Neural progenitor cell (in vitro differentiated cells): ENCODE measurements at places on chromosomes 12 and 14.
A peak's percentile ranks its signal among the peaks of the same experiment; 100 is the strongest.

DNA sequence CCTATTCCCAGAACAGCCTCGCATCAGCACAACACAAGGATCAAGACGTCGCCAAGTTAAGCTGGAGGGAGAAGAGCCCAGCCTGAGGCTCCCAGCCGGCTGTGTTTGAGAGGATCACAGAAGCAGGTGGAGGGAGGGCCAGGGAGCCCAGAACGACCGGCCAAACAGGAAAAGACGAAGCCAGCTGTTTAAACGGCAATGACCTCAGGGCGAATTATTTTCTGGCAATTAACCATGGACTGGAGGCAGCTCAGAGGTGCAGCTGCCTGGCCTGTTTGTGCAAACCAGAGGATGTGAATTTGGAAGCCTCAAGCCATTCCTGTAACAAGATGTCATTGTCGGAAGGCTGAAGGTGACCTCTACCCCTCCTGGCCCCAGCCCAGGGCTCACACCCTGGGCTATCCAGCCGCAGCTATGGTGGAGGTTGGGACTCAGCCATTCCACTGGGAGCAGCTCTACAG, 175.8 kb upstream of the PRMT8 start:
- no peak for DNase-seq

GRCh38 chr12:124480469-124481256, 86.7 kb downstream of the NCOR2 start:
- DNase-seq, result no peak

- DNase-seq, result no peak
Measured at GRCh38 chr12:65217086-65217485, 47.7 kb downstream of the LEMD3 start.

- peak; percentile 77 for DNase-seq
Measured at GRCh38 chr12:89709995-89710872, 1.6 kb upstream of the ATP2B1 start.

DNA sequence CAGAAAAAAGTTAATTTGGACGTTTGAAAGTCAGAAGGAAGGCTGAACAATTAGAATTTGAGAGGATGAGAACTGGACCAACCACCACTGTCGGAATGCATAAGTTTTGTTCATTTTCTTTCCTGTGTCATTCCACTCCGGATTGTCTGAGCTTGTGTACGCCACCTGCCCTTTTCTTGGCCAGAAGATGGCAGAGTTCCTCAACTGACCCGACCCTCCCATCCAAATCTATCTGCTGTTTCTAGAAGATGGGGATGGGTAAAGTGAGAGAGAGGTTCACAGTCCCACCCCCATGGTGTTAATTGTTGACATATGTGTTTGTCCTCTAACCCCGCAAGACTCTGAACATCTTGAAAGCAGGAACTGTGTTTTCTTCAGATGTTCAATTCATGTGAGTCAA, 388.0 kb downstream of the VRK1 start:
- DNase-seq, result peak; percentile 48

- peak; percentile 25 for DNase-seq
Measured at GRCh38 chr12:267581-268482, 5.2 kb upstream of the SLC6A13 start.

DNA sequence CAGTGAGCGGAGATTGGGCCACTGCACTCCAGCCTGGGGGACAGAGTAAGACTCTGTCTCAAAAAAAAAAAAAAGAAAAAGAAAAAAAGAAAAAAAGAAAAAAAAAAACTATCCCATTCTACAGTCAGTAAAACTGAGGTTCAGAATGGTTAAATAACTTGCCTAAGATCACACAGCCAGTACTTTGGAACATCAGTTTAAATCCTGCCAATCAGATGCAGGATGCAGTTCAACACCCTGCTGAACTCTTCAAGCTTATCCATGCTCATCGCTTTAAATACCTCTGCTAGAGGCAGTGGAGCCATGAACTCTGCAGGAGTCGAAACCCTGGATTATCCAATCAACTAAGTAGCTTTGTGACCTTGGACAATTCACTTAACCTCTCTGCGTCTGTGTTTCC, 3.4 kb downstream of the ZNF385A start:
- no peak for DNase-seq

- no peak for DNase-seq
Measured at GRCh38 chr14:92471919-92472318, 41.7 kb upstream of the RIN3 start.

DNA sequence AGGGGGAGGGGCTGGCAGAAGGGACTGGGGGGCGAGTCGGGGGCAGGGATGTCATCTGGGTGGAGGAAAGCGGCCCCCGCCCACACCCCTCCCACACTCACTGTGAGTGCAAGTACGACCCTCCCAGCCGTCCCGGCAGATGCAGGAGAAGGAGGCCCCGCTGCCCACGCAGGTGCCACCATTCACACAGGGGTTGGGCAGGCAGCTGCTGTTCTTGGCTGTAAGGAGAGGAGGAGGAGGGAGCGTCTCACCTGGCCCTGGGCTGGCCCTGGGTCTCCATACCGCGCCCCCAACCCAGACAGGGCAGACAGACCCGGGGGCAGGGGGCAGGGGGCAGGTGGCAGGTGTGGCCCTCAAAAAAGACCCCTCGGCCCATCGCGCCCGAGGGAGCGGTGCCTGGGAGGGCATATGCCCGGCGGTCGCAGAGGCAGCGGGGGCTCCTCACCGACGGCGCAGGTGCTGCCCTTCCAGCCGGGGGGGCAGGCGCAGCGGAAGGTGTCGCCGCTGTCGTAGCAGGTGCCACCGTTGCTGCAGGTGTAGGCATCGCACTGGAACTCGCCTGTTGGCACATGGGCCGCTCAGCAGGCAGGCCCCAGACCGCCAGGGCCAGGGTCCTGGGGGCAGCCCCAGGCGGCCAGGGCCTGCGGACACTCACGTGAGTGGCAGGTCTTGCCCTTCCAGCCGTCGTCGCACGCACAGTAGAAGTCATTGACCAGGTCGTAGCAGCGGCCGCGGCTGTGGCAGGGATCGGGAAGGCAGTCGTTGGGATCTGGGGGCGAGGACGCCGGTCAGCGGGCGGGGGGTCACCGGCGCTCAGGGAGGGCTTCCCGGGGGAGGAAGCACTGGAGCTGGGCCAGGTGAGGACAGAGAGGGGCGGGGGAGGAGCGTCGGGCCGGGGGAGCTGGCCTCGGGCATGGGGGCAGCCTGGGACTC, 20.6 kb downstream of the JAG2 start:
- DNase-seq, result no peak

DNA sequence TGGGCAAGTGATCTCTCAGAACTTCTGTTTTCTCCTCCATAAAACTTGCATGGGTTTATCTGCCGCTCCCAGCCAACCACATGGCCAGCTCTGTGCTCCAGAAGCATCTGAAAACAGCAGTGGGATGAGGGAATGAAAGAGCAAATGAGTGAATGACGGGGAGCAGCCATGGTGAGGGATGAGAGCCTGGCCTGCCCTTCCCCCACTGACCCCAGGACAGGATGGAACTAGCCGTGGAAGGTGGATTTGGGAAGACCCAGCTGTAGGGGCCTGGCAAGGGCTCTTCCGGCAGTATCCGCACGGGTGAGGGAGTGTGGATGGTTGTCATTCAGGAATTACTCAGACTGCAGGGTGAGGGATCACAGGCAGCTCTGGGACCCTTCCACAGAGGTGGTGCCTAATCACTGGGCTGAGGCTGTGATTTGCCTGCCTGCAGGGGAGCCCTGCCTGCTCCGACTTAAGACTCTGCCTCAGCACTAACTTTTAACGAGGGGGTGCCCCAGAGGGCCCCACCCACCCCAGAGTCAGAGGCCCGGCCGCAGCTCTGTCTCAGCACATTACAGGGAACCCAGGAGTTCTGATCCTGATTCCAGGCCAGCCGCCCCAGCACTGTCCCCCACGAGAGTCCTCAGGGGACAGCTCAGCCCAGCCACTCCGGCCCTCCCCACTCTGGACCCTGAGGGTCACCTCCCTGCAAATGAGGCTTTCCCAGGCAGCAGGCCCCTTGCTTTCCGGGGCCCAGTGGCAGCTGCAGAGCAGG, 136.8 kb upstream of the C14orf180 start:
- no peak for DNase-seq
